ENCODE measurements at places on chromosomes 13 and 19.

- no peak for DNase-seq
Observed at GRCh38 chr13:95231393-95231792, 69.9 kb downstream of the ABCC4 start.

DNA sequence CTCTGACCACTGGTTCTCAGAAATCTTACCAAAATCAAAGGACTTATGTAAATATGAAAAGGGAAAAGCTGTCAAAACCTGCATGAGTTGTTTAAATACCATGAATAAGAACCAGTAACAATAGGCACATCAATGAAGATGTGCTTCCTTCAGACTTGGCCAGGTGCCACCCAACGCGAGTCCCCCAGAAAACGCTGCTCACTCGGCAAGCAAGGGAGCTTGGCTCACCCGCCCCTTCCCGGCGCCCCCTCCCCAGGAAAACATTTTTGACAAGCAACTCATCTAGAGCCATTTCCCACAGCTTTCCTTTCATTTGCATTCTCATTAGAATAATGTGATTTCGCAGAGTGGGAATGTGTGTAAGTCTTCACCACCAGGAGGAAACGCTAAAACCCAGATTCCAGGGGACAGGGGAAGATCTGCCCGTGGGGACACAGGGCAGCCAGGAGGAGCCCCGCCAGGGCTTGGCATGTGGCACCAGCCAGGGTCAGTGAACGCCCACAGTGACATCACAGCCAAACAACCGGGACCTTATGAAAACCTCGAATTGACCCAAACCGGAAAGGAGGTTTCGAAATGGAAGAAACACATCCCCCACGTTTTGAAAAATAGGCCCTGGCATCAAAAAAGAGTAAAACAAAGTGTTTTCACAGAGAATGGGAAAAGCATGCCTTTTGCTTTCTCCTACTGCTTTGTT is 366.2 kb upstream of the TSHZ3 start:
- DNase-seq: no peak

- no peak for DNase-seq
Observed at GRCh38 chr13:44274771-44275205, 98.8 kb upstream of the SERP2 start.

GRCh38 chr13:67226696-67227095 is 3.4 kb downstream of the PCDH9 start:
- DNase-seq: no peak

- no peak for DNase-seq
Observed at GRCh38 chr19:43554317-43554895, 20.9 kb downstream of the XRCC1 start.

DNA sequence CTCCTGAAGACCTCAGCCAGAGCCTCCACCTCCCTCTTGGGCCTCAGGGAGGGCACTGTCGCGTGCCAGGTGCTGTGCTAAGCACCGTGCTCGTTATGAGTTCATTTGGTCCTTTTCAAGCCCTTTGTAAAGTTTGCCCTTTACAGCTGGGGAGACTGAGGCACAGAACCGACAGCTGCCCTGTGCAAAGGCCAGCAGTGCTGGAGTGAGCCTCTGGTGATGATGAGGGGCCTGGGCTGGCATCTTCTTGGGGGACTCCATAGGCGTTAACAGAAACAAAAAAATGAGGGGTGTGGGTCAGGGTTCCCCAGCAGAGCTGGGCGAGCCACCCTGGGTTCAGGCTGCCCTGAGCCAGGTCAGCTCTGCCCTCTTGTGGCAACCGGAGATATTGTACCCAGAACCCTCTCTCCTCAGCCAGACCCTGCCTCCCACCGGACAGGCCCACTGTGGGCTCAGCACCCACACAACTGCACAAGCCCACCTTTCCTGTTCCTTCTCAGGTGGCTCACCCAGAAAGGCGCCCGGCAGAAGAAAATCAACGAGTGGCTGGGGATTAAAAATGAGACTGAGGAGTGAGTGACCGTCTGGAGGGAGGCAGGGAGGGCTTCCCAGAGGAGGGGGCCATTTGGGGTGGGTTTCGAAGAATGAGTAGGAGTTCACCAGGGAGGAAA is 5.5 kb upstream of the IFI30 start:
- no peak for DNase-seq
